IMR-90 (cell line): ENCODE measurements at places on chromosomes 16 and 17. TPM values are rescaled to one million over a fixed set of nuclear protein-coding genes. Genes with fewer than 3 reads are reported as not detected.

The IRF8 gene
- total RNA-seq = not detected in 2 replicates

GRCh38 chr16:1042866-1043265, 29.7 kb upstream of the SSTR5 start:
- H3K4me1 ChIP-seq = no peaks in the 10 kb centered on the region
- peaks cover 28% of the 10 kb centered on the region for H3K27me3 ChIP-seq
- no peak overlapping the region for H3K4me3 ChIP-seq
- no peaks in the 10 kb centered on the region for H3K36me3 ChIP-seq
- no peak overlapping the region for H3K27ac ChIP-seq
- no peak for DNase-seq

- no peak overlapping the region for H3K4me3 ChIP-seq
- peaks cover 12% of the 10 kb centered on the region for H3K4me1 ChIP-seq
- DNase-seq = no peak
- no peaks in the 10 kb centered on the region for H3K27me3 ChIP-seq
- H3K27ac ChIP-seq = no peak overlapping the region
Observed at GRCh38 chr17:17196776-17197175, 9.4 kb downstream of the PLD6 start.

DNA sequence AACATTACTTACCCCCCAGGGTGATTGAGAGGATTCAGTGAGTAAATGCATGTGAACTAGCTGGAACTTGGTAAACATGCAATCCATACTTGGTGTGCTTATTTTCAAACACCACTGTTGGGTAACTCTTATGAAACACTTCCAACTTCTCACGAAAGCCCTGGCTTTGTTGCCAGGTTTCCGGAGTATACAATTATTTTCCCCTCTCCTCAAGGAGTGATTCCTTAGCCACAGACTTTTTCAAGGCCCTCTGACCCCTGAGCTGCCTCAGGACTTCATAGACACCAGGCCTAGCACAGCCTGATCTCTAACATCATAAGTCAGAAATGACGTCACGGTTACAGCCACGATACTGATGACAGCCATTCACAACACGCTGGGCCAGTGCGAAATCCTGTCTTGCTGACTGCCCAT, 27.6 kb downstream of the HSD17B2 start:
- peaks cover 10% of the 10 kb centered on the region for H3K4me1 ChIP-seq
- H3K27ac ChIP-seq = peak overlapping the region; percentile 99
- no peaks in the 10 kb centered on the region for H3K36me3 ChIP-seq
- H3K27me3 ChIP-seq = no peaks in the 10 kb centered on the region
- no peak overlapping the region for H3K4me3 ChIP-seq

GRCh38 chr16:64983963-64984362, 137.9 kb downstream of the CDH11 start:
- peaks cover 51% of the 10 kb centered on the region for H3K36me3 ChIP-seq
- H3K4me1 ChIP-seq = no peaks in the 10 kb centered on the region
- H3K27ac ChIP-seq = no peak overlapping the region

The CACNG4 gene
- under 0.01 TPM in 2 replicates for total RNA-seq

- H3K27ac ChIP-seq = no peak overlapping the region
- H3K27me3 ChIP-seq = no peaks in the 10 kb centered on the region
- H3K36me3 ChIP-seq = no peaks in the 10 kb centered on the region
- H3K4me3 ChIP-seq = no peak overlapping the region
Observed at GRCh38 chr16:14378131-14378551, 251.9 kb downstream of the PARN start.

DNA sequence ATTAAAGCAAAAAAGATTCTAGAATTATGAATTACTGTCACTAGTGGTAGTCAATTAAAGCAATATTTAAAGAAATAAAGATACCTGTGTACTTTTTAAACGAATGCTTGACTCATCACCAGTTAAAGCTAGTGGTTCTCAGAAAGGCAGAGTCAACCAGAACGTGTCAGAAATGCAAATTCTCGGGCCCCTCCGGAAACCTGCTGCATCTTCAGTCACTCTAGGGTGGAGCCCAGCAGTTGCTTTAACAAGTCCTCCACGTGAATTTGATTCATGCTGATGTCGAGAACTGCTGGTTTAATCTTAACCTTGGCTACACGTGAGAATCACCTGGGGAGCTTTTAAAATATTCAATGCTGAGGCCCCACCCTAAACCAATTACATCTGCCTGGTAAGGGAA, 169.8 kb upstream of the SDK2 start:
- no peaks in the 10 kb centered on the region for H3K27me3 ChIP-seq
- DNase-seq = no peak
- no peak overlapping the region for H3K27ac ChIP-seq
- H3K4me1 ChIP-seq = no peaks in the 10 kb centered on the region
- no peaks in the 10 kb centered on the region for H3K36me3 ChIP-seq
- no peak overlapping the region for H3K4me3 ChIP-seq

The TBC1D3E gene
- not detected in 2 replicates for total RNA-seq

The RPRML gene
- total RNA-seq = not detected in 2 replicates

The KRT28 gene
- total RNA-seq = not detected in 2 replicates

- no peaks in the 10 kb centered on the region for H3K27me3 ChIP-seq
- H3K36me3 ChIP-seq = peaks cover 38% of the 10 kb centered on the region
- H3K27ac ChIP-seq = no peak overlapping the region
- H3K4me3 ChIP-seq = no peak overlapping the region
- peaks cover 7% of the 10 kb centered on the region for H3K4me1 ChIP-seq
Observed at GRCh38 chr17:4116516-4116915, 26.3 kb downstream of the ZZEF1 start.

DNA sequence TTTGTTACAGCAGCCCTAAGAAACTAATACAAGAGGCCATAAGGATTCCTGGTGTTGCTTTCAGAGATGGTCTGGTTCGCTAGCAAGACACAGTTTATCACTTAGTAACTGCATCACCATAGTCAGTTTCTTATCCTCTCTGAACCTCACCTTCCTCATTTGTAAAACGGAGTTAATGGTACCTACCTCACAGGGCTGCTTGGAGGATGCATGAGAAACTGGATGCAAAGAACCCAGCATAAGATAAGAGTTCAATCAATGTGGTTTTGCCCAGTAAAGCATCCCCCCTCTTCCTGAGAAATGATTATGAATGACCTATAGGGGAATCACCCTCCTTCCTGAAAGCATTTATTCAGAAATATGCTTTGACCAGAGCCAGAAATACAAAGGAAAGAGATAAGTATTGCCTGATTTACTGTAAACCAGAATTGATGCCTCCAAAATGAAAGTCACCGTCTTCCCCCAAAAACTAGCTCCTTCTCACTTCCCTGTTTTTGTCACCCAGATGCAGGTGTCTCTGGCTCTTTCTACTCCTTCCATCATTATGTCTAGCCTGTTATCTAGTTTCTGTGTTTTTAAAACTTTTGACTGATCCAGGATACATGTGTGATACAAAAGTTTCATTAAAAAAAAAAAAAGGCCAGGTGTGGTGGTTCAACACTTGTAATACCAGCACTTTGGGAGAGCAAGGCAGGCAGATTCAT, 2.8 kb upstream of the TEFM start:
- no peaks in the 10 kb centered on the region for H3K36me3 ChIP-seq
- H3K4me1 ChIP-seq = peaks cover 4% of the 10 kb centered on the region; the same call in 1 of the 2 replicates
- no peak for DNase-seq
- no peak overlapping the region for H3K4me3 ChIP-seq

DNA sequence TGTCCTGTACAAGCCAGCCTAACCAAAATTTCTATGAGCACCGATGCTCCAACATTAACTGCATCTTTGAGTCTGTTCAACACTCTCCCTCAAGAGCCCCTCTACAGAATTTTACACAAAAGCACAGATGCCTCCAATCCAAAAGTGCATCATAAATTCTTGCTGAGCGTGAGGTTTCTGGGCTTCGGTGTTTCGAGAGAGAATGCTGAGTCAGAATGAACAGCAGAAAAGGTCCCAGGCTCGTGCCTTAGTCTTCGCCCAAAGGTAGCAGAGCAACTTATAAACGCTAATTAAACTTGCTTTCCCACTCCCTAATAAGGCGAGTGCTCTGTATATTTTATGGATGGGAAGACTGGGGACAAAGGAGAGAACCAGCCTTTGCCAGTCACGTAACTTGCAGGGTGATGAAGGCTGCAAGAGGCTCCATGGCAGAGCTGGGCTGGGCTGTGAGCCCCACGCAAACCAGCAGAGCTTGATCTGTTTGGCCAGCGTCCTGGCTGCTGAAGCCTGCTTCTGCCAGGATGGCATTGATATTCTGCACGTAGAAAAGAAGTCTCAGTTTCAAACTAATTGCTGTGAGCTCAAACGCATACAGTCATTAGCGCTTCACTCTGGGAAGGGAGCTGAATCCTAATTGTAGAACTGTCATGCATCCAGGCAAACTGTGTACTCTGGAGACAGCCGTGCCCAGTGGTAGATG, 138.5 kb downstream of the DNAH9 start:
- no peaks in the 10 kb centered on the region for H3K4me1 ChIP-seq
- H3K36me3 ChIP-seq = no peaks in the 10 kb centered on the region
- no peak overlapping the region for H3K4me3 ChIP-seq

DNA sequence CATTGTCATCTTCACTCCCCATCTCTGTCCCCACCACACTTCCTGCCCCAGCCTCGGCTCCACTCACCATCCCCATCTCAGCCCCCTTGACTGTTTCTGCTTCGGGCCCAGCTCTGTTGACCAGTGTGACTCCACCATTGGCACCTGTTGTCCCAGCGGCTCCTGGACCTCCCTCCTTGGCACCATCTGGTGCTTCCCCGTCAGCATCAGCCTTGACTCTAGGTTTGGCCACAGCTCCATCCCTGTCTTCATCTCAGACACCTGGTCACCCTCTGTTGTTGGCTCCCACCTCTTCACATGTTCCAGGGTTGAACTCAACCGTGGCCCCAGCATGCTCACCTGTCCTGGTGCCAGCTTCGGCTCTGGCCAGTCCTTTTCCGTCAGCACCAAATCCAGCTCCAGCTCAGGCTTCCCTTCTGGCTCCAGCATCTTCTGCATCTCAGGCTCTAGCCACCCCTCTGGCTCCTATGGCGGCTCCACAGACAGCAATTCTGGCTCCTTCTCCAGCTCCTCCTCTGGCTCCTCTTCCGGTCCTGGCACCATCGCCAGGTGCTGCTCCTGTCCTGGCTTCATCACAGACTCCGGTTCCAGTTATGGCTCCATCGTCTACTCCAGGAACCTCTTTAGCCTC, 24.4 kb upstream of the PHKG2 start:
- no peak overlapping the region for H3K27ac ChIP-seq
- no peak for DNase-seq
- no peaks in the 10 kb centered on the region for H3K4me1 ChIP-seq
- H3K36me3 ChIP-seq = peaks cover 66% of the 10 kb centered on the region
- no peak overlapping the region for H3K4me3 ChIP-seq

DNA sequence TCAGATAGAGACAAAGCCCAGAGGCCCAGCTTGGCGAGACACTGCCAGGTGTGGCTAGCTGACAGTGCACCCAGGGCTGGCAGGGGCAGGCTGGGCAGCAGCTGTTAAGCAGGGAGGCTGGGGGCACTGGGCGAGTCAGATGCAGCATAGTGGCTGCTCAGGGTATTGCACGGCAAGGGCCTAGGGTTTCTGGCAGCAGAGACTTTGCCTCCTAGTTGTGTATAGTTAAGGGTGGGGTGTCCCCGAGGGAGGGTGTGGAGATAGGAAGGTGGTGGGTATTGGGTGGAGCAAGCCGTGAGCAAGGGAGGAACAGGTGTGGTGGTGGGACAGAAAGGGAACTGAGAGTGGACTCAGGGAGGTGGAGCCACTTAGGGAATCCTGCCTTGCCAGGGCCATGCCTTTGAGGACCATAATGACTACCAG, 66.0 kb downstream of the SMPD3 start:
- no peaks in the 10 kb centered on the region for H3K4me1 ChIP-seq
- H3K27me3 ChIP-seq = peaks cover 48% of the 10 kb centered on the region
- no peak overlapping the region for H3K4me3 ChIP-seq
- H3K36me3 ChIP-seq = no peaks in the 10 kb centered on the region
- DNase-seq = no peak
- H3K27ac ChIP-seq = no peak overlapping the region

The HBM gene
- total RNA-seq = not detected in 2 replicates

DNA sequence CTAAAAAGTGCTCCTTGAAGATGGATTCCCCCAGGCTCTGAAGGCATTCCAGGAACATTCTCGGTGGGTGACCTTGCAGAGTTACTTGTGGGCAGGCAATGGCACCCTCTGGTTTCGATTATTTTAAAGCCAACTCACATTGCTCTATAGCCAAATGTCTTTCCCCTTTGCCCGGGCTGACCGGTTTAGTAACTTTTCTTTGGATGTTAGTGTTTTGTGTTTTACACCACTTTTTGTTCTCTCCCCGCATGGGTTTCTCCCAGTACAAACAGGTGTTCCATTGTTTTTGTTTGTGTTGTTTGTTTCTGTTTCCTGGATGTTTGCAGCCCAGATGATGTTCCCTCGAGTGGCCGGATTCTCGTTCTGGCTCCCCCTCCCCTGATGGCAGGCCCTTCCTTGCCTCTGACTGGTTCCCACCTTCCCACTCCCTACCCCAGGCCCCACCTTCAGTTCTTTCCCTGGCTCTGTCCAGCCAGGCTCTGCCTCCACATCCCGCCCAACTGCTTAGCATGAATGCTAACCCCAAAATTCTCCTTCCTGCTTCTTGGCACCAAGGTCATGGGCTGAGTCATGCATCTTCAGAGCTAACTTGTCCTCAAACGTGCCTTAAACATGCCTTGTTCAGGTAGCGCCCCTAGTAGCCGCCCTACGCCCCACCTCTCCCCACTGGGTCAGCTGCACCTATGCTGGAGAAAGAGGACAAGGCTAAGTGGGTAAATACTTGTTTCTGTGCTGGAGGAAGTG, 40.6 kb downstream of the ELAC2 start:
- H3K27me3 ChIP-seq = peaks cover 4% of the 10 kb centered on the region; the same call in 1 of the 2 replicates
- H3K4me1 ChIP-seq = no peaks in the 10 kb centered on the region; the same call in 1 of the 2 replicates
- peak; percentile 22 for DNase-seq
- H3K4me3 ChIP-seq = no peak overlapping the region
- no peak overlapping the region for H3K27ac ChIP-seq
- no peaks in the 10 kb centered on the region for H3K36me3 ChIP-seq

The ETV4 gene
- 3.3 and 4.3 TPM in 2 replicates for total RNA-seq

- H3K27me3 ChIP-seq = peaks cover 44% of the 10 kb centered on the region
- DNase-seq = no peak
- H3K27ac ChIP-seq = no peak overlapping the region
- H3K4me1 ChIP-seq = peaks cover 16% of the 10 kb centered on the region; the same call in 1 of the 2 replicates
- no peak overlapping the region for H3K4me3 ChIP-seq
Observed at GRCh38 chr17:39742126-39742855, 4.6 kb downstream of the GRB7 start.

DNA sequence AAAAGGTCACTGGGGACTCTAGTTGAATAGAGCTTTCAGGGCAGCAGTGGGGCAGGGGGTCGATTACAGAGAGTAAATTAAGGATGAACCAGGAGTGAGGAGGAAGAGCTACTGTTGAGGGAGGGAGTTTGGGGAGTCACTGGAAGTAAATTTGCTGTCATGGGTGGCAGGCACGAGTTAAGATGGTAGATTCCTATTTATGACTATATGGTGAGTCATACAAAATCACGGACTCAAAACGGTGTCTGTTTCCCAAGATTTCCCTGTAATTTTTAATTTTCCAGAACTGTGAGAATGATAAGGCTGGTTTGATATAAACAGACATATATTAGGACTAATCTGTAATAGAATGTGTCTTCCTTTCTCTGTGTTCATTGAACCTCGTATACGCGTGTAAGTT, 287.6 kb upstream of the GOT2 start:
- no peaks in the 10 kb centered on the region for H3K4me1 ChIP-seq
- DNase-seq = peak; percentile 32
- no peaks in the 10 kb centered on the region for H3K36me3 ChIP-seq
- H3K4me3 ChIP-seq = no peak overlapping the region
- H3K27ac ChIP-seq = no peak overlapping the region
- no peaks in the 10 kb centered on the region for H3K27me3 ChIP-seq

GRCh38 chr17:78967782-78968362, 11.9 kb downstream of the LGALS3BP start:
- no peak overlapping the region for H3K27ac ChIP-seq
- no peak for DNase-seq
- H3K4me3 ChIP-seq = no peak overlapping the region
- H3K36me3 ChIP-seq = peaks cover 20% of the 10 kb centered on the region; the same call in 1 of the 2 replicates
- H3K27me3 ChIP-seq = no peaks in the 10 kb centered on the region

GRCh38 chr16:13351181-13351580, 449.8 kb downstream of the SHISA9 start:
- no peaks in the 10 kb centered on the region for H3K36me3 ChIP-seq
- no peak overlapping the region for H3K4me3 ChIP-seq
- no peaks in the 10 kb centered on the region for H3K4me1 ChIP-seq
- H3K27me3 ChIP-seq = no peaks in the 10 kb centered on the region
- H3K27ac ChIP-seq = no peak overlapping the region
- DNase-seq = no peak
